Breast epithelium (tissue), 4 donors: ENCODE measurements at places on chromosomes 7 and 10.

DNA sequence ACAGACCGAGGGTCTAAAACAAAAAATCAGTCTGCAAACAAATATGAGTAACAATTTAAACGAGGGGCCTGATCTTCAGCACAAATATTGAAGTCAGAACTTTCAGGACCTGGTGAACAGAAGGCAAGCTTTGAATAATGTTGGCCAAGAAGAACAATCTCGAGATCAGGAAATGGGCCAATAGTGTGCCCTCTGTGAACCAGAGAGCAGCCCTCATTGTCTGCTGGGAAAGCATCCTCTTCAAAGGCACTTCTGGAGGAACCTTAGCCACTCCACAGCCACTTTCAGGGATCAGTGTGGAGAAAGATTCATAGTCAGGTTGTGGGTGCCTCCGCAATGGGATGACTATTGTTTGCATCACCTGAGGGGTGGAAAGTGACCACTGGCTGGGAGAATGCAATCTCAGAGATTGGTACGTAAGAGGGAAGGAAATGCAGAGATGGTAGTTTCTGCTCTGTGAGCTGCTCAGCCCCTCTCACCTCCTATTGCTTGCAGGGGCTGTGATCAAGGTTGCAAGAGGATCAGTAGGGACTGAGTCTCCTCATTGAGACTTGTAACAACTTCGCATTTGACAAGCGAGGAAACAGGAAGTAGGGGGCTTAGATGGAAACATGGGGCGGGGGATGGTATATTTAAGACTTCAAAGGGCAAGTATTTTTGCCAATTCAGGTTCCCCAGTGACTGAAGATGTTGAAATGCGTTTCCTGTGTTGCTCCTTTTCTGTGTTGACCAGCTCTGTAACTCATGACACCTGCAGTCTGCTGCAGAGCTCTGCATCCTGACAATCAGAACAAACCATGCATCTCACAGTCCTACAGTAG lies 28.4 kb upstream of the IFRD1 start:
- DNase-seq = no peak

DNA sequence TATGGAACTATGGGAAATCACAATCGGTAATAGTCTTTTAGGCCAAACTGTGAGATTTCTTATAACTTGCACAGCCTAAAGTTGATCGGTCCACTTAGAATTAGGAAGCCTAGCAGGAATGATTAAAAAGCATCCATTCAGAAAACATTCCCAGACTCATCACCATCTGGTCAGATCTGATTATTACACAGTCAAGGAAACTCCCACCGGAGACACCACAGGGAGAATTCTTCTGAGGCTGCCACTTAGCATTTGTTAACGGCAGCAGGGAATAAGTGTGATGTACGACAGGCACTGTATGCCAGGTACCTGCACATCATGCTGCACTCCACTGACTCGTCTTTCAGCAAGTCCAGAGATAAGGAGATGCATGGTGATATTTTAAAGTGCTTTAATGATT lies 227.6 kb upstream of the STEAP1 start:
- no peak for DNase-seq

DNA sequence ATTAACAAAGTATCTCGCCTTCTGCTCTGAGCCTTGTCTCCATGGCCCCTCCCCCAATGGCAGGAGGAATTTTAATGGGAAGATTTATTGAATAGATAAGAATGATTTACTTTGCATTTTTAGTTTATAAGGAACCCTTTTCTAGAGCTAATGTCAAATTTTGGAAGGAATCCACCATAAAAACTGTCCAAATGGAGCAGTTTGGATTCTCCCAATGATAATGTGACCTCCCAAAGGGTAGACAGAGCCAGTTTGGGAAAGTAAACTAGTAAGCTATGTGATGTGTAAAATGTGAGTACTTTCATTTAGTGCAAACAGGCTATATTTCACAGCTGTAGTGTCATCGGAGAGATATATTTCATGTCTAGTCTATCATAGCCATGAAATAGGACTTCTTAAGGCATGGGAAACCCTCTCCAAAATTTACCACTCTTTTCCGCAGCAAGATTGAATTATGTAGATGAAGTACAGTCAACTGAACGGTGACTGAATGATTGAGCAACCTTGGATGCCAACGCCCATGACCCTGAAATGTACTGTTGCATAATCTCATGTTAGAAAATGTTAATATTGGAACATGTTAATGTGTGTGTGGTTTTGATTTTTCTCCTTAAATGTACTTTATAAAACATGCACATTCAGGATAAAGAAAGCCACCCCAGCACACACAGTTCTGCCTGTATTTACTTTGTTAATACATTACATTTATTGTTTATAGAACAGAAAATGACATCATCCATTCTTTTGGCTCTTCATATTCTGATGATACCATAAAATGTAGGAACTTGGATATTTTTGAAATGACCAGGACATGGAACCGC lies 140.6 kb downstream of the NRP1 start:
- DNase-seq = no peak

- DNase-seq = no peak
These were observed 38.9 kb downstream of the DRGX start for GRCh38 chr10:49356944-49357343.

- DNase-seq = no peak
These were observed 846.5 kb downstream of the TYW1 start for GRCh38 chr7:67843001-67843565.

- no peak for DNase-seq
These were observed 10.9 kb upstream of the FRAT1 start for GRCh38 chr10:97307866-97308780.

DNA sequence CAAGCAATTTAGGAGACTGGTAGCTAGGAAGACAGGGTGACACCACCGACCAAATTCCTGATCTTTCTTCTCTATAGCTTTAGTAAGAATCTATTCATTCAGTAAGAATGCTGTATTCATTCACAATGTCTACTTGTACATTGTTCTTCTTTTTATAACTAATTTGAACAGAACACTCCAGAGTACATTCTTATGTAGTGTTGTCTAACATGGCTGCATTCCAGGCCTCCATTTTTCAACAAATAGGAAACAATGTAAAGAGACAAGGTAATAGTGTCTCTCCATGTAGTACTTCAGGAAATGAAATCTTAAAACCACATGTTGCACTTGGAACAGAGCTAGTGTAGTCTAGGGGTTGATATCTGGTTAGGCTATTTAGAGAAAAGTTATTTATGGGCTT lies 1.8 kb downstream of the VCL start:
- DNase-seq = no peak

DNA sequence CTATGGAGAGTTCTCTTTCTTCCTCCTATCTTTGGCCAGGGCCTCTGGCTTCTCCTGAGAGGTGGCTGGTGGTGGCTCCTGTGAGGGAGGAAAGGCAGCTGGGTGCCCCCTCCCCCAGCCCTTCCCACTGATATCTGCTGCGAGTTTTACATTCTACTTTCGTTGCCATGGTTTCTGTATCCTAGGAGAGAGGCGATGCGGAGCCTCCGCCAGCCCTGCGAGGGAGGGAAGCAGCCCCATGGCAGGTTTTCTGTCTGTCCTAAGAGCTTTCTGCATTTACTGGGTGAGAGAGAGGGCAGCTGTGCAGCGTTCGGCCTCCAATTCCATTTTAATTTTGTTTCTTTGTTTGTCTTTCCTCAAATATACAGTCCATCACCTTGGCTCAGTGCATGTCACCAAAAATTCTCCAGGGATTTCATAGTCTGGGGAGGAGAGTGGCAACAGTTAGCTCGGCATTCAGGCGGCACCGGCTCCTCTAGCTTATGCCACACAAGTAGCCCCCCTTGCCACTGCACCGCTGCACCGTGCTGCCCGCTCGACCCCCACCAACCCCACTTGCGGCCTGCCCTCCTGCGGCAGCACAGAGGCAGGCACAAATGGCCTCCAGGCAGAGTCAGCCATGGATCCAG lies 20.4 kb downstream of the DNAJB12 start:
- no peak for DNase-seq

GRCh38 chr7:141074162-141074991 lies 513 bp downstream of the TMEM178B start:
- no peak for DNase-seq

DNA sequence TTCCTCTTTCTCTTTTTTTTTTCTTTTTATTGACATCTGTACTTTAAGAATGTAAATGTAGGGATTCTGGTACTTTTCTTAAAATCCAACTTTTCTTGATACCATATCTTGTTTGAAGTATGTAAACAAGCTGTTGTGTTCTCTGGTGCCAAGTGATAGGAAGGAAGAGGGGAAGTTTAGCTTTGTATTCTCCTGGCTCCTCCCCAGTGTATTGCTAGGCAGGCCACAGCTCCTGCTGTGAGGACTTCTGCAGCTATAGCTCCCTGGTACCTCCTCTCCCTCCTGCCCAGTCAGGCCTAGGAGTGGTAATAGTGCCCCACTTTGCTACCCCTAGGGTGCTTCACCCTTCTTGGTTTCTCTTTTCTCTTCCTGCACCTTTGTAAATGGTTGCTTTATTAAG lies 45.3 kb upstream of the SP8 start:
- no peak for DNase-seq

- no peak for DNase-seq
These were observed 137.4 kb upstream of the CDC14C start for GRCh38 chr7:48786951-48787350.

GRCh38 chr10:14838582-14839304 lies 637 bp downstream of the HSPA14 start:
- peak; percentile 28 for DNase-seq

GRCh38 chr10:5522913-5523560 lies 1.7 kb upstream of the CALML3 start:
- no peak for DNase-seq

DNA sequence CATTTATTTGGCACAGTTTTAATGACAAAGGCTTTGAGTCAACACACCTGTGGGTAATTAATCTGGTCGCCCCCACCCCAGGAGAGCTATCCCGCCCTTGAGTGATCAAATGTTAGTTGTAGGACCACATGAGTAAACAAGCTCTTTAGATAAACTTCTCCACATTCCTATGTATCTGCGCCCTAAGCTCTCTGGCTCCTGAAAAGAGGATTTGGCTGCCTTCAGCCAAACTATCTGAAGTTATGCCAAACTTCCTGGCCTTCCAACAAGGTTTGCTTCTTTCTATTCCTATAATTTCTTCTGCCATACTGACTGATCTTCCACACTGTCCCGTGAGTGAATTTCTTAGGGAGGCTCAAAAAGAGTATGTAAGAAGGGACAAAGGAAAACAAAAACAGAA lies 134.2 kb downstream of the RALA start:
- no peak for DNase-seq

- DNase-seq = no peak
These were observed 199.2 kb downstream of the IMMP2L start for GRCh38 chr7:111363099-111363498.

GRCh38 chr10:130728531-130729215 lies 582.8 kb downstream of the TCERG1L start:
- no peak for DNase-seq
